ENCODE measurements at places on chromosomes 2 and 18.
A peak's percentile ranks its signal among the peaks of the same experiment; 100 is the strongest.

DNA sequence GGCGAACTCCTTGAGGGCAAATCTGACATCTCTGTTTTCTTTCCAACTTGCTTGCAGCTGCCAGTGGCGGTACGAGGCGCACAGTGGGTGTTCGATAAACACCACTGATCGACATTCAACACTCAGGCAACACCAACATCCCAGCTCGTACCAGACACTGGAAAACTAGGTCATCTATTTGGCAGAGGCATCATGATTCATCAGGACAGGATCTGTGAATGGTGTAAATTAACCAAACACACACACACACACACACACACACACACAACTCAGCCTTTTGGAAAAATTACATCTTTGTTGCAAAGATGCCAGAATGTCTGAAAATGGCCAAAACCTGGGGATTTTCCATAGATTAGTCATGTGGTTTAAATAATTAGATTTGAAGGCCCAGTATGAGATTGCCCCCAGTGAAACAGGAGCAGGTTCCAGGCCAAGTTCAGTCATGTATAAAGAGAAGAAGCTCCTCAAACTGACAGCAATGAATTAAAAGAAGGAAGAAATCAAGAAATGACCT, 150.5 kb upstream of the NCKAP5 start:
- DNase-seq = peak; percentile 91

DNA sequence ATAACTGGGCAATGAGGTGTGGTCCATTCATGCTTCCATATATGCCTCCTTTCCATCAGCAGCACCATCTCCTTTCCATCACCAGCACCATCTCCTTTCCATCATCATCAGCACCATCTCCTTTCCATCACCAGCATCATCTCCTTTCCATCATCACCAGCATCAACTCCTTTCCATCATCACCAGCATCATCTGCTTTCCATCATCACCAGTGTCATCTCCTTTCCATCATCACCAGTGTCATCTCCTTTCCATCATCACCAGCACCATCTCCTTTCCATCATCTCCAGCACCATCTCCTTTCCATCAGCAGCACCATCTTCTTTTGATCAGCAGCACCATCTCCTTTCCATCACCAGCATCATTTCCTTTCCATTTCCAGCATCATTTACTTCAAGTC, 297.5 kb upstream of the SPHKAP start:
- no peak for DNase-seq

DNA sequence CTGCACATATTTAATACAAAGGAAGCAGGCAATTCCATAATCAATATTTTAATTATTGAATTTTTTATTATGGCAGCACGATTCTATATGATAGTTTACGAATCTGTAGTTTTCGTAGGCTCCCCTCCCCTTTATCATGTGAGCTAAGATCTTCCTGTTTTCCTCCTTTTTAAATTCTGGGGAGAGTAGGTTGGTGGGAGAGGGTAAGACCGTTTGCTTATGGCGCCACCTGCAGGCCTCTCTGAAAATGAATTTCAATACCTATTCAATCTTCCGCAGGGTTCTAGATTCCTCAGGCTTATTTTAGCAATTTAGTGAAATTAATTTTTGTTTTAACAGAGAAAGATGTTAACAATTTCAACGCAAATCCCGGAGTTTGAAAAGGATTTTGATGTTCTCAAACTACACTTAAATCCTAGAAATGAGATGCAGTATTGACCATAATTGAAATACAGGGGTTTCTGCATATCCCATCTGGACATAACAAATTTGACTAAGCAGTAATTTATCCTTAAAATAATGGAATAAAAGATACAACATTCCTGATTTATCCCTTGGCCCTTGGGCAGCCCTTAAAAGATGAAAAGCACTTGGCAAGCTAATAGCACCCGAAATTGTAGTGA, 12.8 kb upstream of the GBX2 start:
- DNase-seq = peak; percentile 72

- no peak for DNase-seq
These were observed 110.2 kb upstream of the CCDC68 start for GRCh38 chr18:55069497-55069896.

GRCh38 chr2:240131296-240131695, 4.8 kb downstream of the COPS9 start:
- DNase-seq = no peak

DNA sequence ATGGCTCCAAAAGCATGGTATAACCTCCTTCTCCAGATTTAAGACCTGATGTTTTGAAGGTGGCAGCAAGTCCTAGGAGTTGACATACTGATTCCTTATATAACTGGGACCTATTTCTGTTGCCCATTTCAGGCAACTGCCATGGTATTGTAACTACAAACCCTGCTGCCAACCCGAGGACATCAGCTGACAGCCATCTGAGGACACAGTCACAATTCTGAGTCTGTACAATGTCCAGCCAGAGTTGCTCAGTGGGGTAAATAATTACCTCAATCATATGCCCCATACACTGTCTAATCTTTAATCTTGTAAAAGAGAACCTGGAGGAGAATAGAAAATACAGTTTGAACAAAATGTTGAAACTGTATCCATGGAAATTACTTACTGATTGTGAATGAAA, 8.7 kb upstream of the GAREM2 start:
- DNase-seq = no peak

- DNase-seq = peak; percentile 41
These were observed 76.2 kb downstream of the MOGAT1 start for GRCh38 chr2:222747526-222748160.

- DNase-seq = no peak
These were observed 23.0 kb downstream of the FAM171B start for GRCh38 chr2:186716899-186717298.

DNA sequence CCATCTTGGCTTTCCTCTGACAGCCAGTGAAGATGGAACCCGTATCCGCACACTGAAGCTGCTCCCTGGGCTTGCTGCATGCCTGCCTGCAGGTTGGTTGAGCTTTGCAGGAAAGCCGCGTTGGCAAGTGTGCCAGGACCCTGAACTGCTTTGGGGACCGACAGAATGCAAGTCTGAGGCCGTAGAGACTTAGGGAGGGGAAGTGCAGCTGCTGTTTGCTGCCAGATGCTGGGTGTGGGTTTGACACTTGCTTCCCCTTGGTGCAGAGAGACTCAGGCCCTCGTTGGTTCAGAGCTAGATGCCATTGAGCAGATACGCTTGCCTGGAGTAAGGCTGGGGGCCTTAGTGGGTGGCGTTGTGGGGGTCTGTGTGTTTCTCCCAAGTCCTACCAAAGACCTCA, 13.1 kb upstream of the PHLPP1 start:
- DNase-seq = no peak

DNA sequence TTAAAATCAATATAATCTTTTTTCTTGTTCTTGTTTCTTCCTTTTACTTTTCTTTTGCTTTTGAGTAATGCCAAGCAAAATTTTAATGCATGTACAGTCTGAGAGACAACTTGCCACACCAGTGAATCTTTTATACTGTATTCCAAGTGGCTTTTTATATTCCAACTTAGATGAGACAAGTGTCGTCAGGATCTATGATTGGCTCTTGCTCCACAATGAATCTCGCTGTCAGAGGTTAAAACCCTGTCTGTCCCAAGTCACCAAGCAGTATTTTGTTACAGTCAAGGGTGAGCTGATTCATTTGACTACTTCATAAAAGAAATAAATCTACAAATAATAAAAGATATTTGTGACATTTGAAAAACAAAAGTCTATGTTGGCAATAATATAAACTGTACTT, at the start of gene MSTN:
MSTN (minus strand) TSS at position 129 of the 400 bp plus-strand sequence. CDS start 133 bp downstream, outside the sequence.
- no peak for DNase-seq

GRCh38 chr2:180540761-180541160, 439.6 kb upstream of the UBE2E3 start:
- DNase-seq = no peak

DNA sequence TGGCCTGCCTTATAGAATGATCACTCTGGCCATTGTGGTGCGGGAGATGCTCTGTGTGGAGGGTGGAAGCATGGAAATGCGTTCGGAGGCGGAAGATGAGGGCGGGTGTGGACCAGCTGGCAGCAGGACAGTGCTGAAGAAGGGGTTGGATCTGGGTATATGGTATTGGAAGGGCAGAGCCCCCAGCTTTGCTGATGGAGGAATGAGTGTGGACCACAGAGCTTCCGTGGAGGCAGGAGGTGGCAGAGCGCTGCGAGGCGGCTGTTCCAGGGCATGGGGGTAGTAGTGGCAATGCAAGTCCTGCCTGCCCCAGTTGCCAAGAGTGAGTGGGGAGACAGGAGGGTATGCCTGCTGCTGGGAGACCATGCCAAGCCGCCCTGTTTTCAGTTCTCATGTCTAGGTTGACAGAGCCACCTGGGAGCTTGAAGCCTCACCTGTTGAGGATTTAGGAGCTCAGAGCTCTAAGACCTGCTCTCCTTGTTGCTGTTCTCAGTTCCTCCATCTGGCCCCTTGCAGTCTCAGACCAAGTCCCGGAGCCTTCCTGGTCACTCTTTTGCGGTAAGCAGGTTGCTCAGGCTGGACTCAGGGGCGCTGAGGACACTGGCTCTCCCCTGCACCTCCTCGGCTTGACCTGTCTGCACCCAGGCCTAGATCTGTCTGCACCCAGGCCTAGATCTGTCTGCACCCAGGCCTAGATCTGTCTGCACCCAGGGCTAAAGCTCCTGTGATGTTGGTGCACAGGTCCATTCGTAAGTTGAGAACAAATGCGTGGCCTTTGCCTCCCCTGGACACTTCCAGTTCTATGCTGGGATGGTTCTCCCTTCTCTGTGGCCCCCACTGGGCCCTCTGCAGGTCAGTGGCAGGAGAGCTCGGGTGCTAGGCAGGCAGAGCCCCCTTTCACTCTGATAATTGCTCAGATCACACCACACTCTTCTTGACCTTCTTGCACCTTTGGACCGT, 290.5 kb upstream of the HS6ST1 start:
- DNase-seq = no peak

DNA sequence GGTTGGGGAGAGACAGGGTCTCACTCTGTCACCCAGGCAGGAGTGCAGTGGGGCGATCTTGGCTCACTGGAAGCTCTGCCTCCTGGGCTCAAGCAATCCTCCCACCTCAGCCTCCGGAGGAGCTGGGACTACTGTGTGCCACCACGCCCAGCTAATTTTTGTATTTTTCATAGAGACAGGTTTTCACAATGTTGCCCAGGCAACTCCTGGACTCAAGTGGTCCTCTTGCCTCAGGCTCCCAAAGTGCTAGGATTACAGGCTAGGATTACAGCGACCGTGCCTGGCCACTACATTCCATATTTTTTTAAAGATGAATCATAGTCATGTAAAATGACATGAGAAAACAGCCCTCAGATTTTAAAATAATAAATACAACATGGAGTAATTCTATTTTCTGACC, 32.3 kb downstream of the CWC22 start:
- DNase-seq = no peak

DNA sequence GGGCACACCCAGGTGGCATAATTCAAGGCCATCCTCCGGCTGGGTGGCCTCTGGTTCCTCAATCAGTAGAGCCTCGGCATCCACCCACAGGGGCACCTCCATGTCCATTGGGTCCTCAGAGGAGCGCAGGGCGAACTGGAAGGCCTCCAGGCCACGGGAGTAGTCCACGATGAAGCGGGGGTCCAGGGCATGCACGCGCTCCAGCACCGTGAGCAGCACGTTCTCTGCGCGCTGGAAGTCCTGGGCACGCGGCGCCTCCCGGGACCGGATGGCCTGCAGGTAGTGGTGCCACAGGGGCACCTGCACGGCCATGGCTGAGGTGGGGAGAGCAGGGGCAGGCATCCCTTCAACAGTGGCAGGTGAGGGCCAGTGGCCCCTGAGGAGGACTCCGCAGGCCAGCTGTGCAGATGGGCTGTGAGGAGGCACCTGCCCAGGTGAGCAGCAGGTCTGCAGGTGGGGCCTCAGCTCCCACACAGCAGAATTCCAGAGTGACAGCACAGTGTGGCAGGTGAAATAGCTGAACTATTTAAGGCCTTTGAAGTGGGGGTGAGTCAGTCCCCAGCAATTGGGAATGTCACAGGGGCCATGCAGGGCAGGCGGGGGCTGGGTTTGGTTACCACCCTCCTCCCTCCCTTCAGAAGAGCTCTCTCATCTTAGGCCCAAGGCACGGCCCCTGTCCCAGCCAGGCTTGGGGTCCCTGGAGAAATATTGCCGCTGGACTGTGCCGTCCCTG, at the start of gene MAB21L4:
MAB21L4 (minus strand) TSS at position 501 of the 733 bp plus-strand sequence; CDS start at position 342, 159 bp downstream.
- DNase-seq = peak; percentile 88

- DNase-seq = peak; percentile 69
These were observed 103.3 kb downstream of the MDH1 start for GRCh38 chr2:63692002-63692606.

GRCh38 chr2:3728104-3729054, 25.0 kb downstream of the DCDC2C start:
- peak; percentile 51 for DNase-seq

GRCh38 chr2:15765686-15766302, 174.1 kb downstream of the DDX1 start:
- DNase-seq = no peak

GRCh38 chr2:170277951-170278350, 100.0 kb downstream of the MYO3B start:
- DNase-seq = no peak

- DNase-seq = peak; percentile 94
These were observed 26.3 kb downstream of the RMC1 start for GRCh38 chr18:23529604-23530003.

- peak; percentile 32 for DNase-seq
These were observed 31.7 kb downstream of the SLC40A1 start for GRCh38 chr2:189548666-189549448.

DNA sequence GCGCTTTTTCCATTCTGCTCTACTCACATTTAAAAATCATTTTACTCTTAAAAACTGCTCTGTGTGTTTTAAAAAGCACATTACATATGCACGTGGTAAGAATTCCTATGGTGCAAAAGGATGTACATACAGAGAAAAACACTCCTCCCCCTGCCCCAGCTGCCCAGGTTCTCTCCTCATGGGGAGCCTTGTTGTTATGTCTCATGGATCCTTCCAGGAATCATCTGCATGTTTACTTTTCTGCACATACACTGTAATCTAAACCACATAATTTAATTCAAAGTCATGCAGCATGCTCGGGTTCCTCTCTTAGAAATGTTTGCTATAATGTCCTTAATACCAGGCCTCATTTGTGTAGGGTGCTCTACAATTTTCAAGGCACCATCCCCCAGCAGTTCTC, 243.3 kb downstream of the LOXHD1 start:
- DNase-seq = no peak

DNA sequence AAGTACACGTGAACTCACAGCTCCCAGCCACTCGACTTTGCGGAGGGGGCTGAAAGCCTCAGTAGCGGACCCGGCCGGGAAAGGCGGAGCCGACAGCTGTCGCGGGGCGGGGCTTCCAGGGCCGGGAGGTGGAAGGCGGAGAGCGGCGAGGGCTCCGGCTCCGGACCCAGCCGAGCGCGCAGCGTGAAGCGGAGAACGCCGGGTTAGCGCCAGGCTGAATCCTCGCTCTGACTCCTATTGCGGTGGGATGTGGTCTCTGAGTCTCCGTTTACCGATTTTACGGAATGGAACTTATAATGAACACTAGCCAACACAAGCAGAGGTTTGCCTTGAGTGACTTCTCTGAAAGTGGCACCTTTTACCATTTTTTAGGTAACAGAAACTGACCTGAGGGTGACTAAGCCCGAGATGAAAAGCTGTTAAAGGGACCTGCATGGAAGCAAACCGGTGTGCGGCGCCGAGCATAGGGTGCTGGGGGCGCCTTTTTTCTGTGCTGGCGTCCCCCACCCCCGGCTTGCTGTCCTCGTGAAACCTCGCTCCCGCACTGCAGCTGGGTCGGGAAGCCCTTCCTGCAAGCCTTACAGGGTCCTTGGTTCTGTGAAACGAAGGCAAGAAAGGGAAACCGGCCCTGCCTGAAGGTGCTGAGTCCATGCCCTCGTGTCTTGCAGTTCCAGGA, 72.9 kb downstream of the EN1 start:
- DNase-seq = peak; percentile 49

All from kidney tubule cell (primary cell).